ENCODE measurements at places on chromosomes 3 and 15. TPM values are rescaled to one million over a fixed set of nuclear protein-coding genes. Genes with fewer than 3 reads are reported as not detected.

The PRR23B gene
- total RNA-seq, result not detected

The ATP8B4 gene
- total RNA-seq, result 9.7 TPM

The CFAP100 gene
- not detected for total RNA-seq

The TERB2 gene
- total RNA-seq, result not detected

The GAP43 gene
- total RNA-seq, result 1.4 TPM

The HDC gene
- total RNA-seq, result 1.1 TPM

The CCR4 gene
- 0.24 TPM for total RNA-seq

The CP gene
- 13.9 TPM for total RNA-seq

The APBA2 gene
- total RNA-seq, result 0.73 TPM

The C3orf20 gene
- not detected for total RNA-seq

The SPINT1 gene
- 1.3 TPM for total RNA-seq

The SPINK8 gene
- total RNA-seq, result not detected

The RMDN3 gene
- total RNA-seq, result 20.7 TPM

The CYP19A1 gene
- total RNA-seq, result 0.56 TPM

The SIDT1 gene
- total RNA-seq, result 0.71 TPM

The RLBP1 gene
- not detected for total RNA-seq

The CD200 gene
- 5.8 TPM for total RNA-seq

The NR1I2 gene
- total RNA-seq, result not detected

The PLA2G4E gene
- 0.16 TPM for total RNA-seq

The CACNA1D gene
- total RNA-seq, result 6.9 TPM

The FBN1 gene
- total RNA-seq, result 110 TPM

The SMCO1 gene
- 10.7 TPM for total RNA-seq

All from left cardiac atrium (tissue), 4 donors.